Fibroblast of the conjunctiva (primary cell): ENCODE measurements at places on chromosomes 1 and 21.

DNA sequence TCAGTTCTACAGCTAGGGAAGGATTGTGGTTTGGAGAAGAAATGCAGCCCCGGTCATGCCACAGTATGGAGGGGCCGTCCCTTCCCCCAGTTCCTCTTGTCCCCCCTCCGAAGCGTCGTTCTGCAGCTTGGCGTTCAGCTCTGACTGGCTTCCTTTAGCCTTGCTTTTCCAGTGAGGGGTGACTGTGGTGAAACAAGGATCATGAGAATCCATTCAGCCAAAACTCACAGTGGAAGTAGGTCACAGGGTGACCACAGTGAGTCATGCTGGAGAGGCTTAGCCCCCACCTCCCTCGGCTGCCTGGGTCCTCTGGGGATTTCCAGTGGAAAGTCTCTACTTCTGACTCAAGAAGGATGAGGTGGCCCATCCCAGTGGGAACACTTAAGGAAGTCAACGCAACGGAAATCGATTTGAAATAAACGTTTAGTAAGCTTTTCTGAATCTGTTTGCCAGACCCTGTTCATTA lies 37.3 kb upstream of the COL6A2 start:
- peak; percentile 92 for DNase-seq

- DNase-seq = no peak
These were observed 10.4 kb downstream of the JUN start for GRCh38 chr1:58773406-58773840.

DNA sequence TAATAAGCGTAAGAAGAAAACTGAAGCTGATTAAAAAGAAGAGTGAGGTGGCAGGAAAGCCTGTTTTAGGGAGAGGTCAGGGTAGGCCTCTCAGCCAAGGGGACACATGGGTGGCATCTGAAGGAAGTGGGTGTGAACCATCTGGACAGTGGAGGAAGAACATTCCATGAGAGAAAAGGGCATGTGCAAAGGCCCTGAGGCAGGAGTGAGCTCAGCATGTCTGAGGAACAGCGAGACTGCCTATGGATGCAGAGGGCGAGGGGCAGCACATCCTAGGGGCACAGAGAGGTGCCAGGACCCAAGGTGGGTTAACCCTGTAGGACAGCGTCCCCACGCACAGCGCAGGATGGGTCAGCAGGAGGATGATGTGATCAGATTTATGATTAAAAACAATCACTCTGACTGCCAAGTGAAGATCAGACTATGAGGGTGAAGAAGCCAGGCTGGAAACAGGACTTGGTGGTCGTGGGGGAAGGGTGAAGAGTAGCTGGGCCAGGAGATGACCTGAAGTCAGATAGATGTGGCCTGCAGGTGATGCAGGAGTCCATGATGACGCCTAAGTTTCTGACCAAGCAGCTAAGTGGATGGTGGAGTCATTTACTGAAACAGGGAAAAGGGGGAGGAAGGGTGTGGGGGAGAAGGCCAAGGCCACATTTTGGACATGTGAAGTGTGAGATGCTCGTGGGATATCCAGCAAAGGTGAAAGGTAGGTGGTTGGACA lies 37.9 kb downstream of the PABPC4 start:
- DNase-seq = no peak

DNA sequence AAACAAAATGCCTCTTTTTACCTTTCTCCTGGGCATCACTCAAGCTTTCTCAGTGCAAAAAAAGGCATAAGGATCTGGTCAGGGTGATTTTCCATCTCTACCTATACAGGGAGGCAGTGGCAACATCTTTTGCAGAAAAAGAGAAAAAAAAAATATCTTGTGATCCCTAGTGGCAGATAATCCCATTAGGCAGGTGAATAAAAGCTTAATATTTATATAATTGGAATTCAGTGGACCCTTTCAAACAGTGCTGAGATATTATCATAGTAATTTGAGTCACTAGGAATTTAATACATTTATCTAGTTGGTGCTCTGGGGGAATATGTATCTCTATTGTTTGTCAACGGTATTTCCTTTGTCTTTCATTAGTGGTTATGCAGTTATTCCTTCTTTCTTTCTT lies 29.9 kb upstream of the CXADR start:
- no peak for DNase-seq

- no peak for DNase-seq
These were observed 36.0 kb downstream of the OVAAL start for GRCh38 chr1:180594723-180595122.

GRCh38 chr1:109133815-109134214 lies 19.9 kb downstream of the ELAPOR1 start:
- DNase-seq = no peak
